ENCODE measurements at places on chromosomes 16 and 17.

GRCh38 chr16:49701065-49701685 lies 154.7 kb downstream of the ZNF423 start:
- no peak for DNase-seq

DNA sequence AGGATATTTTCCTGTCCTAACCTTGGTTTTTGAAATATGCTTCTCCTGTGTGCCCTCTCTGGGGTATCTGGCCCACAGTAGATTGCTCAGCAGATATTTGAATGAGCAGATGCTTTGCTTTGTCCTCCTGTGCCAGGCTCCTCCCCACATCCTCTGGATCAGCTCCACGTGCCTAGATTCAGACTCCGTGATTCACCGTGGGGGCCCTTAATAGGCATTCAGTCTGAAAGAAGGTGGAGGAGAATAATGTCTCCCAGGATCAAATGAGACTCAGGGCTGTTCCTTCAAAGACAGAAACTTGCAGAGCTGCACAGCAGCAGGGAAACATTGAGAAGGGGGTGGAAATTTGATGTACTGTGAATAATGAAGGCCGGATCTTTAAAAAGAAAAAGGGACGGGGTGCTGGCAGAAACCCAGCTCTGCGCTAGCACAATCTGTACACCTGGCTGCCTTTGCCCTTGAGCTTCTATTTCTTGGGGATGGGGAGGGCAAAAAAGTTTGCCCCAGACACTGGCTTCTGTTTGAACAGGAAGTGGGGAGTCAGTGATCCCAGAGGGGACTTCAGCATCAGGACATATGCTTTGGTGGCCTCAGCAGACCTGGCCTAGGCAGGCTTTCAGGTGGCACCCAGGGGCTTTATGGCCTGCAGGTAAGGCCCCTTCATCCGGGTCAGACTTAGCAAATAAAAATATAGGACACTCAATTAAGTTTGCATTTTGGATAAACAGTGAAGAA lies 15.9 kb upstream of the SLC12A3 start:
- DNase-seq = no peak

DNA sequence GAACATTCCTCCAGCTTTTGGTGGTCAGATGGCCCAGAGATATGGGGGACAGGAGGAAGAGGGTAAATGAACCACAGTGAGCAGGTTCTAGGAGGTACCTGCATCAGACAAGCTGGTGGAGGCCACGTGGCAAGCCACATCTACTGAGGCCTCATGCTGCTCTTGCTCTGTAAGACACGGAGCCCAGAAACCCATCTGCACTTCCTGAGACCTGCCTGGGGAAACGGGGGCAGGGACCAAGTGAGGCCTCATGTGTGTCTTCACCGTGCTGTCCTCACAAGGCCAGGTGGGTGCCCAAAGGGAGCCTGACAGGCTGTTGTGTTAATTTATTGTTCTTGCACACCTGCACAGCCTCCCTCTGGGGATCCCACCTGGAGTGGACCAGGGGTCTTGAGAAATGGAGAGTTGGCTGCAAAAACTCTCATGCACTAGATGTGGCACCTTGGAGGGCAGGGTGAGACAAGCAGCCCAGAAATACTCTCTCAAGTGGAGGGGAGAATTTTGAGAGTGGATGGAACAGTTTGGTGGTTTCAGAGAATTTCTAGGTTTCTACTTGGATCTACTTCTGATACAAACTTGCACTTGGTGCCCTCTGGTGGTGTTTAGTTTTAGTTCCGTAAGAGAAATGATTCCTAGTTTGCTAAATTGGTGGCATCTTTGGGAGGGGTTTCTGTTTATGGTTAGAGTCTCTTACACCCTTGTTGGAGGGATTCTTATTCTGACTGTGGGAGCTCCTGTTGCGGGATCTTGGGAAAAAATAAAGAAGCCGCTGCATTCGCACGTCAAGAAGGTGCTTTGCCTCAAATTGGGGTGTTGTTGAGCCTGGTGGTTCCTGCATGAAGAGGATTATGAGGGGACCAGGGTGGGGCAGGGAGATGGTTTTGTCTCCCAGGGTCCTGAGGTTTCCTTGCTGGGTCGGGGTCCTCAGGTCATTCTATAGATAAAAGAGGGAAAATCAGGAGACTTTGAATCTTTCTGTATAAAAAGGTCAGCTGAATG lies 47.5 kb downstream of the SLC6A2 start:
- no peak for DNase-seq

DNA sequence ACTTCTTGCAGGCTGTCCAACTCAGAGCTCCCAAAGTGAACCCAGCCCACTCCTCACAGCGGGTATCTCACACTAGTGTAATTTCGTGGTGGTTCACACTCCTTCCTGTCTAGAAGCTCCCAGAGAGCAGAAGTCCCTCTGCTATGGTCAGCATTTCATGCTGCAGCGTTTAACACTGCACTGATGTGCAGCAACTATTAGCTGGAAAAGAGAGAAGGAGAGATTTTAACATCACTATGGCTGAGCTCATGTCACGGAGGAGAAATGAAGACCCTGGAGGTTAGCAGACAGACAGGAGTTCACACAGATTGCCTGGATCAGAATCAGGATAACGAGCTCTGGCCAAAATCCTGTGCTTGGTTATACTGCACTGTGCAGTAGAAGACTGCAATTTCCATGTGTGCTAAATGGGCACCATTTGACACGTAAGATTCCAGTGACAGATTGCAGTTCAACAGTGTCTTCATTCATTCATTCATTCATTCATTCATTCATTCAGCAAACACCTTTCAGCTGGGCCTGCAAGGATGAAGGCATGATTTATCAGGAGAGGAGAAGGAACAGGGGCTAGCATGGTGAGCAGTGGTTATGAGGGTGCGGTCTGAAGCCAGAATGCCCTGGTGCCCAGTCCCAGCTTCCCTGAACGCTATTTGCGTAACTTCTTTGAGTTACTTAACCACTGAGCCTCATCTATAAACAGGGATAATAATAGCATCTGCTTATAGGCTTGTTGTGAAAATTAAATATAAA lies 5.3 kb upstream of the CCL1 start:
- no peak for DNase-seq

GRCh38 chr17:34721326-34721725 lies 141.9 kb downstream of the TMEM132E start:
- DNase-seq = no peak

DNA sequence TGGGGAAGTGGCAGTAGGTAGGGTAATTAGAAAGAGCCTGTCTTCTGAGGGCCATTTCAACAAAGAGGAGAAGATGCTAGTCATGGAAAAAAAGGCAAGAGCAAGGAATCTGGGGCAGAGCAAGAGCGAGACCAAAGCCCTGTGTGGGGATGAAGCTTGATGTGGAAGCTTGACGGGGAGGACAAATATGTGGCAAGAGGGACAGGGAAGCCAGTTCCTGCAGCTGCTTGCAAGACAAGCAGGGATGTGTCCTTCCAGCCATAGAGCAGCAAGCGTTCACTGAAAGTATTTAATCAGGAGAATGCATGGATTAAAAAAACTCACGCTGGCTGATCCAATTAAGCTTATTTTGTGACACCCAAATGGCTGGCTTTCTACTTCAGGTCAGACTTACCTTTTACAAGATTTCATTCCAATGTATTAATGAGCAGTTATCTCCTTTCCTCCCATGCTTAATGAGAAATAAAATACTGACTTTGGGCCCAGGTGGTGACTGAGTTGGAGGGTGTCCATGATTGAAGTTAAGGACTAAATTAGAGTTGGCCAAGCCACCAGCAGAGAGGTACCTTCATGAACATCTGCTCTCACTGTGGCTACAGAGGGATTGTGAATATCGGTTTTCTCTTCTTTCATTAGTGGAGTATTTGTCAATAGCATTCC lies 76.8 kb downstream of the ABCA8 start:
- DNase-seq = no peak

DNA sequence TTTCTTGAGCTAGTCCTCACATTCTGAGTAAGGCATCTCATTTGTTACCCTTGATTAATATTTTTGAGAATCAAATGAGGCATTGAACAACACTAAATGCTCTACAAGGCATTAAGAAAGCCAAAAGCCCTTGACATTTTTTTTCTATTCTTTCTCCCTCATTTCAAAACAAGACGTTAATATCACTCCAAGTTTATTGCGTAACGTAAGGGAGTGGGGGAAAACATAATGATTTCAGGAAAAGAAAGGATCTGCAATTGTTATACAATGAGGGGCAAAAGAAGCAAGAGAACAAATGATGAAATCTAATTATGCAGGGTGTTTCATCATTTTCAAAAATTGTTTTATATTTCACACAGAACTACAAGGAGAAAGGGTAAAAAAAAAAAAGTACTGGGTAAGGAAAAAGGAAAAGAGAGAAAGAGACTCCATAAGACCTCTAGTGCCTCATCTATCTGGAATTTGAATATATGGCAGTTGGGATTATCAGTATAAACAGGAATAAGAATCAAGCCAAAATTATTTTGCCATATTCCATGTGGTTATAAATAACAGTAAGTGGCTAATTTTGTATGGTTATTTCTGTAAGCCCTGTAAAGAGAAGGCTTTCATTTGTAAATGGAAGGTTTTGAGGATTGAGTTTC lies 163.0 kb downstream of the ABCA8 start:
- no peak for DNase-seq

DNA sequence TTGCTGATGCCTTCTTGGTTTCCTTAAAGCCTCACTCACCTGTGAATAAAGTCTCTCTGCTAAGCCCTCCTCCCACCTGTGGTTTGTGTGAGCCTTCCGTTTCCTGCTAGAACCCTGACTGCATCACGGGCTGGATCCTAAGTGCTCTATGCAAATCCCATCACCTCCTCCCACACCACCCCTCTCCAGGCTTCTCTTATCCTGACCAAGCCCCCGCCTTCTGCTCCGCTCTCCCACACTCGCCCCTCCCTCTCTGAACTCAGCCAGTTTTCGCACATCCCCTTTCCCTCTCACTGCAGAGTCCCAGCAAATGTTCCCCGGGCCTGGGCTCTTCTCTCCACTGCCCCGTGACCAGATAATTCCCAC lies 51.8 kb downstream of the PIMREG start:
- DNase-seq = no peak

- DNase-seq = no peak
These were observed 27.9 kb upstream of the GINS2 start for GRCh38 chr16:85716680-85717038.

- DNase-seq = no peak
These were observed 4.0 kb upstream of the PHKG2 start for GRCh38 chr16:30744183-30744582.

DNA sequence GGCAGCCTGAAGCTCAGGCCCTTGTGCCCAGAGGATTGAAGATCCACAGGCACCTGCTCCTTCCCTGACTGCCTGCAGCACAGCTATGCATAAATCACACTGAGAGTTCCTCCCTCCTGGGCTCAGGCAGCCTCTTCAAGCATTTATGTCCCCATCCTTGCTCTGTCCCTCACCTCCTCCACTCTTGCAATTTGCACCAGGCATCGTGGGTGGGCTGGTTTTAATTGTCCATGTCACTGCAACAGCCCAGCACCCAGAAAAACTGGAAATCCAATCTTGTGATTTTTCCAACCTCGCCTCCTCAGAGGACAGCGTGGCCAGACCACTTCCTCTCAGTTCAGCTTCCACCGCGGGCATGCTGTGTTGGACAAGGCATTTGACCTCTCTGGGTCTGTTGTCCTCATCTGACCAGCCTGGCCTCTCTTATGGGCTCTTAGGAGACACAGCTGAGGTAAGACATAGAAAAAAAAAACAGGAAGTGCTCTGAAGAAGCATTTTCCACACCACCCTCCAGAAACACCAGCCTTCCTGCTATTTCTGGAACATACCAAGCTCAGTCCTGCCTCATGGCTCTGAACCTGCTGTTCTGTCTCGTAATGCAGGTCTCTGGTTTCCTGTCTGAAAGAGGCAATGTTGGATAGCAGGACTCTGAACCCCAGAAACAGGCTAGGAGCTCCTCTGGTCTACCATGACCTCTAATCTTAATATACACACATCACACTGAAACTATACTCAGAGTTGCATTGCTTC lies 8.3 kb downstream of the TMEM114 start:
- DNase-seq = no peak

- DNase-seq = no peak
These were observed 35.4 kb downstream of the WFDC1 start for GRCh38 chr16:84329843-84330684.

DNA sequence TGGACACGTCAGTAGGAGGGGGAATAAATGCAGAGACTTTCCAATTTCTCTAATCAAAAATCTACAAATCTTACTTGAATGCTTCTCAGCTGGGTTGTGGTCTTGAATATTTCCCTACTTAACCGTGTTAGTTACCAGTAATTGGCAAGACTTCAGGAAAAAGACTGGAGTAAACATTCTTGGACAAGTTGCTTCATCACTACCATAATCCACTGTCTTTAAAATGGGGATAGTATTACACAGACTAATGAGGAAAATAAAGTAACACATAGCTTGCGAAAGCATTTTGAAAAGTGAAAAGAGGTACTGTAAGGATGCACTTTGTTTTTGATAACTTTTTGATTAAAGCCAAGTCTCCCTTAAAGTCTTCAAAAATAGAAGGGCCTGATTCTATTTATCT lies 18.4 kb downstream of the MYH1 start:
- DNase-seq = no peak

- DNase-seq = no peak
These were observed 184.9 kb downstream of the MSI2 start for GRCh38 chr17:57441270-57441600.

GRCh38 chr16:57855188-57855587 lies 52.9 kb upstream of the KIFC3 start:
- no peak for DNase-seq

GRCh38 chr16:74511961-74512360 lies 90.7 kb upstream of the CLEC18B start:
- DNase-seq = no peak

GRCh38 chr16:49625311-49626065 lies 230.4 kb downstream of the ZNF423 start:
- DNase-seq = no peak

- DNase-seq = no peak
These were observed 8.6 kb downstream of the BRD7 start for GRCh38 chr16:50360033-50360778.

DNA sequence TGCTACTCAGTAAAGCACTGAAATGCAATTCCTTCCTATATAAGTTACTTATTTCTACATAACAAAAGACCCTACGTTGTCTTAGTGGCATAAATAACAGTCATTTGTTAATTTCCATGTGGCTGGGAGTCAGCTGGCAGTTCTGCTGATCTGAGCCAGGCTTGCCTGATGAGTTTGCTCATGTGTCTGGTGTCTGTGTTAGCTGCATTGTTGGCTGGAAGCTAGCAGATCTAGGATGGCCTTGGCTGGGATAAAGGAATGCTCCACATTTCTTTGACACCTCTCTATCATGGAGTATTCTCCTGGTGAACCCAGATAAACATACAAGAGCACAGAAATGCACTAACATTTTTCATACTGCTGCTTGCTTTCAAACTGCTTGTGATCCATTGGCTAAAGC lies 264.4 kb upstream of the MON1B start:
- no peak for DNase-seq

DNA sequence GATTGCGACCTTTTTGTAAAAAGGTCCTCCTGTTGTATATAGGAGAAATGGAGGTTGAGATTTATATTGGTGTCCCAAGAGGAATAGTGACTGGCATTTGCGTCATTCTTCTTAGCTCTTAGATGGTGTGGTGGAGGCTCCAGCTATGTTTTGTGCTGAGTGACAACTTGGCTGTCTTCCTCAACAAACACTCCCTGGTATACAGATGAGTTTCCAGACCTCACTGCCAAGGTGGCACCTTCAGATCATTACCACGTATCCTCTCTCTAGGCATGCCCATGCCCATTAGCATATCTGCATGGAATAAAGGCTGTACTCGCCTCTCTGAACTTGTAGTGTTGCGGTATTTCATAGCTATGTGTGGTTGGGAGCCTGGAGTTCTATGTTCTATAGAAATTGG lies 120.0 kb downstream of the MAP2K4 start:
- DNase-seq = no peak

Measured in naive thymus-derived CD8-positive, alpha-beta T cell (primary cell).